SJSA1 (cell line): ENCODE measurements at places on chromosomes 4 and X. TPM values are rescaled to one million over a fixed set of nuclear protein-coding genes. Genes with fewer than 3 reads are reported as not detected.

PHOX2B gene
- not detected in 2 replicates for total RNA-seq

ARSD gene
- 7.7 and 14.7 TPM in 2 replicates for total RNA-seq

TLL1 gene
- not detected in 2 replicates for total RNA-seq

ZMAT1 gene
- total RNA-seq = 0.08 TPM in 1 of 2 replicates, not detected in the other

DTHD1 gene
- total RNA-seq = not detected in 2 replicates

GRCh38 chr4:9845791-9846493 lies 64.5 kb downstream of the DRD5 start:
- no peak overlapping the region for H3K27ac ChIP-seq
- H3K4me1 ChIP-seq = no peaks in the 10 kb centered on the region
- H3K36me3 ChIP-seq = no peaks in the 10 kb centered on the region
- no peaks in the 10 kb centered on the region for H3K27me3 ChIP-seq

GRCh38 chrX:153778181-153778580 lies 2.7 kb upstream of the SRPK3 start:
- no peaks in the 10 kb centered on the region for H3K4me1 ChIP-seq
- no peaks in the 10 kb centered on the region for H3K36me3 ChIP-seq
- DNase-seq = no peak
- H3K27ac ChIP-seq = no peak overlapping the region
- no peaks in the 10 kb centered on the region for H3K27me3 ChIP-seq

GRCh38 chrX:35340465-35340864 lies 397.9 kb downstream of the FAM47B start:
- no peak overlapping the region for H3K4me3 ChIP-seq
- H3K4me1 ChIP-seq = no peaks in the 10 kb centered on the region
- H3K36me3 ChIP-seq = no peaks in the 10 kb centered on the region
- no peaks in the 10 kb centered on the region for H3K27me3 ChIP-seq
- H3K27ac ChIP-seq = no peak overlapping the region

- H3K36me3 ChIP-seq = no peaks in the 10 kb centered on the region
- H3K4me3 ChIP-seq = no peak overlapping the region
- no peaks in the 10 kb centered on the region for H3K4me1 ChIP-seq
- no peak for DNase-seq
Measured at GRCh38 chr4:54746218-54746617, 88.5 kb downstream of the KIT start.

DNA sequence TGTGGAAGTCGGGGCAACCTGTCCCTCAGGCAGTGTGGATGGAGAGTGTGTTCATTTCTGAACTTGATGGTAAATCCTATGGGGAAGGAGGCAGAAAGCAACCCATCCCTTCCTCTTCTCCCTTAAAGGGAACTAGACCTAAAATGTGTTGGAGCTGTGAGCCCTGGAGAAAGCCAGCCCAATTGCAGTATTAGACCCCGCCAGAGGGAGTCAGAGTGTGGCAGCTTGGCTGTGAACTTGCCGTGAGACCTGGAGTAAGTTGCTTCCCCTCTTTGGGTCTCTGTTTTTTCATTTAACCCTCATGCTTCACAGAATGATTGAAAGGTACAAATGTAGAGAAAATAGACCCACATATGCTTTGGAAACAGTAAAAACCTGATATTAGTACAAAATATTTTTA lies 108.7 kb upstream of the PAK3 start:
- H3K4me3 ChIP-seq = no peak overlapping the region
- no peak for DNase-seq
- H3K4me1 ChIP-seq = no peaks in the 10 kb centered on the region
- H3K36me3 ChIP-seq = no peaks in the 10 kb centered on the region
- H3K27ac ChIP-seq = no peak overlapping the region
- H3K27me3 ChIP-seq = no peaks in the 10 kb centered on the region

DNA sequence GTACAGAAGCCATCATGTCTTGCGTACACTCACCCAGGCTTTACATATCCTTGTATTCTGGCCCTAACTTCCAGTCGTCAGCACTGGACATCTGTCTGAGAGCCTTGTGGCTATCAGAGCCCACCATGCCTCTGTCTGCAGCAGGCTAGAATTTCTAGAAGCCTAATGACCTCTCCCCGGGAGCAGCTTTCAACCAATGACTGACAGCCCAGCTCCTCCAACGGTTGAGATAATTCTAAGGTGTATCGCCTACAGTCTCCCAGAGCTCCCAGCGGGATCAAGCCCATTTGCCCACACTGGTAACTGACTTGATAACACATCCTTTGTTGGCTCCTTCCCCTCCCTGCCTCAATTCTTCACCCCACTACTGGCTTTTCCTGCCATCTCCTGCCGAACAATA lies 562.8 kb downstream of the BCOR start:
- no peaks in the 10 kb centered on the region for H3K4me1 ChIP-seq
- H3K36me3 ChIP-seq = no peaks in the 10 kb centered on the region
- no peak overlapping the region for H3K27ac ChIP-seq
- DNase-seq = no peak

GRCh38 chr4:134628066-134628465 lies 426.5 kb upstream of the PABPC4L start:
- H3K4me1 ChIP-seq = no peaks in the 10 kb centered on the region
- H3K27me3 ChIP-seq = no peaks in the 10 kb centered on the region
- no peak overlapping the region for H3K4me3 ChIP-seq

- H3K4me1 ChIP-seq = no peaks in the 10 kb centered on the region
- no peak for DNase-seq
- H3K27ac ChIP-seq = no peak overlapping the region
- H3K27me3 ChIP-seq = no peaks in the 10 kb centered on the region
Measured at GRCh38 chrX:6793000-6793399, 258.1 kb upstream of the VCX3A start.

DNA sequence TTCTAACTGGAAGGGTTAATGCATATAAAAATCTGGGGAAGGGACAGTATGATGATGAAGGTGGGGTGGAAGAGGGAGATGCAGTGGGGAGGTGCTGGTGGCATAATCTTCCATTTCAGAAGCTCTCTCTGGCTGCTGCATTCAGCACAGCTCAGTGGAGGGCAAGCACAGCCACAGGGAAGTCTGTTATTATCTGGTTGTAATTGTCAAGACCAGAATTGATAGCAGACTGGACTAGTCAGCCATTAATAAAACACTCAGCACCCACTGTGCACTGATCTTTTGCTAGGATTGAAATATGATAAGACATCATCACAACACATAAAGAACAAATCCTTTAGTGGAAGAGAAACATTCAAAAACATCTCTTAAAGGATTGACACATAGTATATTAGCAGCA lies 414.2 kb upstream of the LCORL start:
- no peaks in the 10 kb centered on the region for H3K27me3 ChIP-seq
- H3K36me3 ChIP-seq = no peaks in the 10 kb centered on the region
- no peak overlapping the region for H3K27ac ChIP-seq
- no peaks in the 10 kb centered on the region for H3K4me1 ChIP-seq
- no peak overlapping the region for H3K4me3 ChIP-seq
